H54 (cell line): ENCODE measurements at places on chromosomes 13 and 19.

DNA sequence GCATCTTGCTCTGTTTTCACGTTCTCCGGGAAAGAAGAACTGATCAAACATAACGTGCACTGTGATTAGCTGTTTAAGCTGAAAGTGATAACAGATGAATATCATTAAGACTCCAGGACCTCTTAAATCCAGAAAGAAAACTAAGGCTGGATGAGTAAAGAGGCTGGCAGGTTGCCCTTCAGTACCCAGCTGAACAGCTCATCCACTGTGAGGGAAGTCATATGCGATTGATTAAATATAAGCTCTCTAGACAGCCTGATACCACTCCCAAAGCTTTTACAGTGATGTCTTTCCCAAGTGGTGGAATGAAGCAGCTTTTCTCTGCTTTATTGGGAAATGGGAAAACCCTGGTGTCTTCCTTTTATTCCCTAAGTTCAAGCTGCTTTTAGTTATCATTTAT lies 116.9 kb downstream of the EFNB2 start:
- no peak for DNase-seq

DNA sequence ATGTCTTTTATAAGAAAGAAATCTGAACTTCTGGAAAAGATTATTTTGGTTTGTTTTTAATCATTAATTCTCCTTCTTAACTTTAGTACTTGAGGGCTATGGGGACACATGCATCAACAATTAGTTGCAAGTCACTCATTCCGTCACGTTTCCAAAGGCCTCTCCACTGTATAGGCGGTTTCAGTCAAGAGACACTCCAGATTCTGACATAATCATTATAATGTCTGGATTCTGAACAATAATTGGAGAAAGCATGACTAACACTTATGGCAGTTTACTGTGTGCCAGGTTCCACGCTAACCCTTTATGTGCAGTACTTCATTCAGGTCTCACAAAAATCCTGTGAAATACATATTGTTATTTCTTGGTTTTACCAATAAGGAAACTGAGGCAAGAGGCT lies 71.9 kb downstream of the TNFRSF19 start:
- DNase-seq = no peak

DNA sequence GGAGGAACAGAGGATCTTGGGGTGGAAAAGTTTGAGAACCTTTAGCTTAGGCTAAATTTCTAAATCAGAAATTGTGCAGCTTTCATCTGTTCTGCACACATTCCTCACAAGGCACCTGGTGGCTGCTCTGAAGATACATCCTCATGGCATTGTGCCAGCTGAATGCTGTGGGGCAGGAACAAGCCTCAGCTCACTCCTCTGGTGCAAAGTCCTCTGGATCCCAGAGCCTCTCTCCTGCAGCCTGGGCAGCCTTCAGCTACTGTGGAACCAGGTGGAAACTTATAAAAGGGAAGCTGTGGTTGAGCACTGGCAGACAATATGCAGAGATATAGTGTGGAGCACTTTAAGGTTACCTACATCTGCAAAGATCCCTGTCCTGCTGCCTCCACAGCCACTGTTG lies 72.3 kb downstream of the KCTD12 start:
- DNase-seq = no peak

DNA sequence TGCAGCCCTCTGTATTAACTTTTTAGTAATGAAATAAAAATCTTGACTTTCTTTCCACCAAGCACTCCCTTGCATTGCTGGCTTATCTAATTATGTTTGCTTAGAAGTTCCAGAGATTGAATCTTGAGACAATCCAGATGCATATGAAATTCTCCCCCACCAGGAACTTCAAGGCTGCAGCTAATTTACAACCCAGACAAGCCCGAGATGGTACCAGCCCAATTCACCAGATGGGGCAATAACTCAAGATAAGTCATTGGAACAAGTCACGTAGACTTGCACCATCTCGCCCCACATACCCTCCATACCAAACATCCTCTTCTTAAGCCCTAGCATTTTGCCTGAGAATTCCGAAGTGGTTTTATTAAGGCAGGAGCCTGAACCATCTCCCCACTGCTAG lies 29.0 kb downstream of the UTP14C start:
- DNase-seq = no peak

- DNase-seq = no peak
These were observed 167.5 kb upstream of the FREM2 start for GRCh38 chr13:38519229-38519911.

DNA sequence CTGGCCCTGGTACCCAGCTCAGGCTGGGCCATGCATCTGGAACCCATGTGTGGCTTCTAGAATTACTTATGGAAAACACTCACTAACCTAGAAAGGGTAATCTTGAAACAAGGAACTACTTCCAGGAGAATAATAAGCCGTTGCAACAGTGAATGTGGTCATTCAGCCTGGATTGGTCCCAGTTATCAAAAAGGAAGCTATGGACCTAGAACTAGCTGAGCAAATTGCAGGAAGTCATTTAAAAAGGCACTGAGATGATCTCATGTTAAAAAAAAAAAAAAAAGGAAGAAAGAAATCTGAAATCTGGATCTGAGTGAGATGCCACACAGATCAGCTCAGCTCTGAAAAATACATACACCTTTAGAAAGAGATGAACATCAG lies 59.6 kb downstream of the DCT start:
- DNase-seq = no peak

DNA sequence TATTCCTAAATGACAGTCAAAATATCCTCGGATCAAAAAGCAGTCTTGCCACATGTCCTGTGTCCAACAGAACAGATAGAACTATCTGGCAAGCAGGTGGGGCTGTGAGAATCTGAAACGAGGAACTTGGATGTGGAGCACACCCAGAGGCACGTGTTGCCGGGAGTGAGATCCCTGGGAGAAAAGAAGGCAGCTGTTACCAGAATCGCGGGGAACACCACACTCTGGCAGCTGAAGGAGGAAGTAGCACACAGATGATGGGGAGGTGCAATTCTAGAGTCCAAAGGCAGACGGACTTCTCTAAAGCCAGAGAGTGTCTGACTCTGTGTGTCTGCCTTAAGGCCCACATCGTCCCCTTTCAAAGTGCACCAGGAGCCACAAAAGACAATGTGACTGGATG lies 22.3 kb downstream of the SLC7A1 start:
- DNase-seq = no peak

DNA sequence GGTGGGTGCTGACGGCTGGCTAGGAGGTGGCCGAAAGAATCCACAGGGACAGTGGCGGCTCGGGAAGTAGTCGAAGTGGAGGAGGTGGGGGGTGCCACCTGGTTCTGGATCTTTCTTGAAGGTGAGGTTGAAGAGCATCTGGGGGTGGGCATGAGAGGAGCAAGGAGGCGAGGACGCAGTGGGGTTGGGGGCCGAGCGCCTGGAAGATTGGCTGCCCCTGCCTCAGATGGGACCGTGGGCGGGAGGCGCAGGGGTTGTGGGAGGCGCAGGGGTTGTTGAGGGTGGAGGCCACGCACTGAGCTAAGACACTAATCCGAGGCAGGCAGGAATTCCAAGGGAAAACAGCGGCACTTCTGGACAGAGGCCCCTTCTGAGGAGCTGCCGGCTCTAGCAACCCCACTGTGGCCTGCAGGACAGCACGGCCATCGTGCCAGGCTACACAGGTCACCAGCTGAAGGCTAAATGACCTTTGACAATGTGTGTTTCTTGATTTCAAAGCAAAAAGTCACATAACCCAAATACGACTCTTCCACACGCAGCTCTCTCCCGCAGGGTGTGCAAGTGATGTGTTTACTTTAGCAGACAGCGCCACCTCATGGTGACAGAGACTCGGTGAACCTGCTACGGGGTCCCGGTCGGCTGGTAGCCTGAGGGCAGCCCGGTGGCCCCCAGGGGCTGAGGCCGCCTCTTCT lies 44.1 kb upstream of the RANBP3 start:
- DNase-seq = peak; percentile 77

DNA sequence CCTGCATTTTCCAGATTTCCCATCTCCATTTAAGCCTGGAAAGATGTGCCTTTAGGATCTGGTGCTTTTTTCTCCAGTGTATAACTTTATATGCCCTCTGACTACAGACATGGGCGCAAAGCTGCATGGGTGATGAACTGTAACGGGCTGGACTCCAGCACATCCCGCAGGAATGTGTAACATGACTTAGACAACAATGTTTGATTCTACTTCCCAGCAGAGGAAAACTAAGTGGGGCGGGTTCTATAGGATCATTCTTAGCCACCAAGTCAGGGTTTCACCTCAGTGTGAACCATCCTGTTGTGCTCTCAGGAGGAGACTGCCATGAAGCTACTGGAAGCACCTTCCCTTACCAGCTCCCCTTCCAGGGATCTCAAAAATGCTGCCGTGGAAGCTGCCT lies 93.2 kb upstream of the SERP2 start:
- DNase-seq = no peak

DNA sequence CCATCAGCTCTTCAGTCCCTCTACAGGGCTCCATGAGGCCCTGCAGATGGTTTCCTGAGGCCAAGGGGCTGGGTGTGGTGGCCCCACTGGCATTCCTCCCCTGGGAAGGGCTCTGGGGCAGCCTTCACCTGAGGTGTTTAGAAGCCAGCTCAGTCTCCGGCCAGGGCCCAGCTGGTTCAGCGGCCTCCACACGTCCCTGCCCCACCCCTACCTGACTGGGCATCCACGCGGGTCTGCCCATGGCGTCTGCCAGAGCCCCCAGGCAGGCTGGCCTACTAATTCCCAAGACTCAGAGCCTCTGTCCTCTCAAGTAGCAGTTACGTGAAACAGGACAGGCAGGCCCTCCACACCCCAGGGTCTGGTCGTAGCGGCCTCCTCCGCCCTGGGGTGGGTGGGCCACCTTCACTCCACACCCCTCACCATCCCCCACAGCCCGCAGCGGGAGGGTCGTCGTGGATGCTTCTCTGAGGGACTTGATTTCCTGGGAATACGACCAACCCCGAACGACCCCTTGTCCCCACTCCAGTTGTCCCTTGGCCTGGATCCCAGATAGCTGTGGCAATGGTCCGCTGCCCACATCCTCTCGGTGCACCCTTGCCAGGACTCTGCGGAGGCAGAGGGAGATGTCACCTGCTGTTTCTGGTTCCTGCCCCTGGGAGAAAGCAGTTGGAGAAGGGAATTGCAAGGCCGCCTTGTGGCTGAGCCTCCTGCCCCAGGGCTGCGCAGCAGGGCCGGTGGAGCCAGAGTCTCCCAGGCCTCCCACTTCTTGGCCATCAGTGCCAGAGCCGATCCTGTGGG lies 24.3 kb downstream of the CAPN12 start:
- DNase-seq = no peak

GRCh38 chr13:112652512-112653070 lies 37.2 kb upstream of the ATP11A start:
- DNase-seq = no peak
